ENCODE measurements at places on chromosomes 6 and 20.
A peak's percentile ranks its signal among the peaks of the same experiment; 100 is the strongest.

GRCh38 chr6:6612308-6612707 is 23.8 kb downstream of the LY86 start:
- DNase-seq, result no peak

DNA sequence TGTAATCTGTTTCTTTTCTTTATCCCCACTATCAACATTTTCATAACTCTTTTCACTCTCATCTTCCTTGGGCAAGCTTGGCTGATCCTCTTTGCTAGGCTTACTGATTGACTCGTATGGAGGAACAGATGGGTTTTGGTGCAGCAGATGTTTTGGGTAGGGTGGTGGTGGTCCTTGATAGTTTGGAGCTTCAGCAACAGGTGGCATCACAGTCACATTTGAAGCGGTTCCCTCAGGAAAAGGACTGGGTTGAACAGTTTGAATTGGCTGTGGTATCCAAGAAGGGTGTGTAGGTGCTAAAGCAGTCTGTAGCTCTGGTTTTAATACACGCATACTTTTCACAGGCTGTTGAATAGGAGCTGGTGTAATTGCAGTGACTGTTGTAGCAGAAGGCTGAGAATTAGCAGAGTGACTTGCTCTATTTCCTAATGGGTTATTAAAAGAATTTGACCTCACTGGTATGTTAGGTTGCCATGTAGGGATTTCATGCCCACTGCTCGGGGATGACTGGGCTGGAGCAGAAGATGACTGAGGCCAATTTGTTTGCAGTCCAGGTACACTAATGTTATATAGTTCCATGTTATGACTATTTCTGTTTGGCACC is 34.5 kb downstream of the LATS1 start:
- no peak for DNase-seq

- DNase-seq, result no peak
These were observed 67.9 kb downstream of the GCLC start for GRCh38 chr6:53476964-53477363.

DNA sequence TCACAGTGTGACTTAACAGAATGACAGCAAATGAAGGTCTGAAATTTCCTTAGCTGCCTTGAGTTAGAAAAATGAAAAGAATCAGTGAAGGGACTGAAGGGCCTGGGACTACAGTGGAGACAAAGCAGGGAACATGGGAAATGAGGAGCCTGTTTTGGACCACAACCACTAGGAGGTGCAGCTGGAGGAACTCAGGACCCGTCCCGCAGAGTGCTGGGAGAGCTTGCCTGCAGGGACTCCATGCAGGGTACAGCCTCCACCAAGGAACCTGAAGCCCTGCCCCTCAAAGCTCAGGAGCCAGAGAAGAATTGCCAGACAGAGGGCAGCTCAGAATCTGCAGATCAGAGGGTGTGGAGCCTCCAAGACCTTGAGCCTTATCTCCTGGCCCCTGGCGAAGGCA is 50.7 kb downstream of the LRFN2 start:
- DNase-seq, result no peak

DNA sequence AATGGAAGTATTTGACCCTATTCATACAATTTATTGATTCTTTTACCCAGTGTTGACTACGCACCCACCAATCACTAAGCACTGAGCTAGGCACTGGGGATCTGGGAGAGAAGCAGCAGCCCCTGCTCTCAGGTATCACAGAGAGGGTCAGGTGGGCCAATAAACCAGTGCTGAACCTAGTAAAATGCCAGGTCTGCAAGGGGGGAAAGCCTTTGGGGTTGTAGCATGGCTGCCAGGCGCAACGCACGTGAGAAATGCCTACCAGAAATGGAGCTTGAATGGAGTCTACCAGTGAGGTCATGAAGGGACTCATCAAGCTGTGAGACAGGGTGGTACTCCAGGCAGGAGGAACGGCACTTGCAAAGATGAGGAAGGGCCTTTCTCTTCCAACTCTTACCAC is 313.6 kb downstream of the GMDS start:
- DNase-seq, result no peak

DNA sequence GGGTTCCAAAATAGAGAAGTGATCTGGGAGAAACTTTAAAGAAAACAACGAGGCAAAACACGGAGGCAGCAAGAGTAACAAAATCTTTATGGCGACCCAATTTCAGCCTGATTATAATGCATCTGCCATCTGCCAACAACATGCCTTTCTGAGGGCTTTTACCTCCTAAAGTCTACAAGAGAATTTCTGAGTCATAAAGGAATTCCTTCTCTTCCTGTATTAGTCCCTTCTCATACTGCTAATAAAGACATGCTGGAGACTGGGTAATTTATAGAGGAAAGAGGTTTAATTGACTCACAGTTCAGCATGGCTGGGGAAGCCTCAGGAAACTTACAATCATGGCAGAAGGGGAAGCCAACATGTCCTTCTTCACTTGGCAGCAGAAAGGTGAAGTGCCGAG is 226.6 kb downstream of the HACE1 start:
- no peak for DNase-seq

DNA sequence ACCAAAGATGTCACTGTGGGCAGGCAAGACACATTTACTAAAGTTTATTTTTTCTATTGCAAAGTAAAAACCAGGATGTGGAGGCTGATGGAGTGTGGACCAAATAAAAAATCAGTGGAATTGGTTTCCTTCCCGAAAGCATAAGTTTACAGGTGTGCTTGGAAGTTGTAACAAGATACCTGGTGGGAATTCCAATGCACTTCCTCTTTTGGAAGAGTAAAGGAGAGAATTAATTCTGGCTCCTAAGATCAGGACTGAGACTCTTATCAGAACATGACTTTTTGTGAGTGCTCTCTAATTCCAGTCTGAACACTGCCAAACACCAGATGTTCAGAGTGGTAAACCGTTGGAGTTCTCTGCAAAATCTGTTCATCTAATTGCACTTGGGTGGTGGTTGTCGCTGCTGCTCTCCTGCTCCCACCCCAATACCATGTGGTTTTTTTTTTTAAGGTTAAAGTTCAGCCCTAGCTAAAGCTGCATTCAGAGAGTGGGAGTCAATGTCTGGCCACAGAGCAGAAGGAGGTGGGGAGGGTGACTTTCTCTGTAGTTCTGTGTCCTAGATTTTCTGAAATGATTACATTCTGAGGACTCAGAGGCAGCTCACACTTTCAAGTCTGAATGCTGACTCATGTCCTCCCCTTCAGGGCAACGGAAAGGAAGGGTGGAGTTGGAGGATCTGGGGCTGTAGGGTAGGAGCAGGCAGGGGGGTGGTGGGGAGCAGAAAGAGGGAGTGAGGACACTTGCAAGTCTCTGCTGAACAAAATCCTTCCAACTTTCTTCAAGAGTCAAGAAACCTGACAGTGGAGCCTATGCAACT is 275.8 kb upstream of the PRDM1 start:
- DNase-seq, result no peak

DNA sequence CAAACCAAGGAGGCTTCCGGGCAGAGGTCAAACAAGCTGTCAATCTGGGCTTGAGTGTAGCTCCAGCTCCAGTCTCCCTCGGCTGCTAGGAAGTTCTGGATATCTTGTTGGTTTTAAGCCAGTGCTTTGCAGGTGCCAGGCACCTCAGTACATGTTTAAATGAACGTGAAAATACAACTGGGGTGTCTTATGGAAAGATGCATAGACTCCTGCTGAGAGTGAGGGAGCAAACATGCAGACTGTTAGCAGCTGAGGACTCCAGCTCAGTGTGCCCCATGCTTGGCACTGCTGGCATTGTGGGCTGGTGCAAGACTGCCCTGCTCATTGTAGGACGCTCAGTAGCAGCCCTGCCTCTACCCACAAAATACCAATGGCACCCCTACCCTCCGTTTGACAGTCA is 28.5 kb downstream of the ERMARD start:
- no peak for DNase-seq

DNA sequence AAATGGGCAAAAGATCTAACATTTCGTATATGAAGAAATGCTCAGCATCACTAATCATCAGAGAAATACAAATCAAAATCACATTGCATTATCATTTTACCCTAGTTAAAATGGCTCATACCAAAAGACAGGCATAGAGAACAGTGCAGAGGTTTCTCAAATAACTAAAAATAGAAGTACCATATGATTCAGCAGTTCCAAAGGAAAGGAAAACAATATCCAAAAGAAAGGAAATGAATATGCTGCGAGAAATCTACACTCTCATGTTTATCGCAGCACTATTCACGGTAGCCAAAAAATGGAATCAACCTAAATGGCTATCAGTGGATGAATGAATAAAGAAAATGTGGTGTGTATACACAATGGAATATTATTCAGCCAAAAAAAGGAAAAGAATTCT is 63.5 kb downstream of the VTA1 start:
- DNase-seq, result no peak

DNA sequence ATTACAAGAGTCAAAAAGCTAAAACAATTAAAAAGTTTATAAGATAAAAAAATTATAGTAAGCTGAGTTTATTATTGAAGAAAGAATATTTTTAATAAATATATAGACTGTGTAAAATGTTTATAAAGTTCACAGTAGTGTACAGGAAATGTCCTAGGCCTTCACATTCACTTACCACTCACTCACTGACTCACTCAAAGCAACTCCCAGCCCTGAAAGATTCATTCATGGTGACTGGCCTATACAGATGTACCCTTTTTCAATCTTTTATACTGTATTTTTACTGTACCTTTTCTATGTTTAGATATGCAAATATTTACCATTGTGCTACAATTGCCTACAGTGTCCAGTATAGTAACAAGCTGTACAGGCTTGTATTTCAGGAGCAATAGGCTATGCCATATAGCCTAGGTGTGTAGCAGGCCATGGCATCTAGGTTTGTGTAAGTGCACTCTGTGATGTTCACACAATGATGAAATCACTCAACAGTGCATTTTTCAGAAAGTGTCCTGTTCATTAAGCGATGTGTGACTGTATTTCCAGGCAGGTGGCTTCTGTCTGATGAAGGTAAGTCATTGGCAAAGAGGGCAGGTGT is 130.2 kb downstream of the BTBD3 start:
- DNase-seq, result no peak

DNA sequence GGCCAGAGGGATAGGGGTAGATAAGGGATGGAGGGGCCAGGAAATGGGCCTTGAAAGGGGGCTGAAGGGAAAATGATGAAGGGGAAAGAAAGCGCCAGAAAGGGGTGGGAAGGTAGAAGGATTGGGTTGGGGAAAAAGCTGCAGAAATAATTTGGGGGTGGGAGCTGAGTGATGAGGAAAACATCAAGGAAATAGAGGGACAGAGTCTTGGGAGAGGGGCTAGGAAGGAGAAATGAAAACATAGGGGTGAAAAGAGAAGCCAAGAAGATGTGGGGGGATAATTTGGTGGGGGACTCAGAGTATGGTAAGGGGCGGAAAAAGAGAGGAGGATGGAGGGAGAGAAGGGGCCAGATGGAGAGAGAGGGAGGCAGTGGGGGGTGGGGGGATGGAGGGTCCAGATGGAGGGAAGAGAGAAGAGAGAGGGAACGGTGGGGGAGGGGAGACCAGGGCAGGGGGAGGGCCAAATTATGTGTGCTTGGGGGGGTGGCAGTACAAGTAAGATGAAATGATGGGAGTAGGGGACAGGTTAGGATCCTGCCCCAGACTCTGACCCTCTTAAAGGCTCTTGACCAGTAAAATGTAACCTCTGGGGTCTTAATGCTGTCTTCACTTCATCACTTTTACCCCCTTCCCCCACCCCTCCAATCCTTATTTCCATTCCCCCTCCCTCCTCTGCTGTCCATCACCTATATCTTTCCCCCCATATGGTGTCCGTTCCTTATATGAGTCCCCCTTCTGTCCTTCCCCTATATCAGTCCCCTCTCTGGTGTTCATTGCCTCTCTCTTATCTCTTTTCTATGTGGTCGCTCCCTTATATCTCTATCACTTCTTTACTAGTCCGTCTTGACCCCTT is 852 bp downstream of the SYNGAP1 start:
- DNase-seq, result no peak

- DNase-seq, result no peak
These were observed 101.6 kb upstream of the CARMIL1 start for GRCh38 chr6:25177500-25178028.

DNA sequence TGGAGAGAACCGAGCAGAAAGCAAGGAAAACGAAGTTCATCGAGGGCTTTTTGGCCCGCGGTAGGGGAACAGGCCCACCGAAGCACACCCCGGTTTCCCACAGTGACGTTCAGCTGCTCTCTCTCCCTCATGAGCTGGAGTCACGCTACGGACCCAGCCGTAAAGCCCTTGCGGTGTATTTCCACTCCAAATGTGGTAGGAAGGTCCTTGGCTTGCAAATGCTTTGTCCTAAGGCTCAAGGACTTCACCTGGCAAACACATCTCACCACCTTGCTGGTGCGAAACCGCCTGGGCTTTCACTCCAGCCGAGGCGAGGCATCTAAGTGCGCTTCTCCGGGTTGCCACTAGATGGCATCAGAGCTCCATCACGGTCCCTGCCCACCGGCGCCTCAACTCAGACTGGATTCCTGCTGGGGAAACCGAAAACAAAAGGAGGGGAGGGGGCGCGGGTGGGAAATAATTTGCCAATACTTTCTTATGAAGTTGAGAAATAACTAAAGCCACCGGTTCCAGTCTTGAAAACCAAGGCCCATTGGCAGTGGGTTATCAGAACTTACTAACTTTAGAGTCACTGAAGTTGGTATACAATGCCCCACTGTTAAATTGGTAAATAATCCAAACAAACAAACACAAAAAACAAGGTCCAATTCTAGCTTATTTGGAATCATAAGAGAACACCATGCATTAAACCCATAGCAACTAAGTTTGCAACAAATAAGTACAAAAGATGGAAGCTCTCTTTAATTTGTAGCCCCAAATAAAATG is 13.4 kb upstream of the FOXC1 start:
- peak; percentile 31 for DNase-seq

DNA sequence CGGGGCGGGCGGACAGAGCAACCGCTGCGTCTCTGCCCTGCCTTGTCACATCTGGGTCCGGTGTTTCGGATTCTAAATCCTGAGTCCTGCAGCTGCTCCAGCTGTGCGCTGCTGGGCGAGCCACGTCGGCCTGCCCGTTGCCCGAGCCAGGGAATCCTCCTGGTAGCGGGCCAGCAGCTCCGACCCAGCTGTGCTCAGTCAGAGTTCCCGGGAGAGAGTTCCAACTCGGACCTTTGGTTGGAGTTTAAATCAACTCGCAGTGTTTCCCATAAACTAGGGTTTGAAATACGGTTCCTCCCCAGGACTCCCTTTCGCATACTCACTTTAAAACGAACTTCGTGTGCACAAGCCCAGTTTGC is 315 bp upstream of the PDE10A start:
- no peak for DNase-seq

GRCh38 chr6:129673748-129674147 is 36.2 kb downstream of the ARHGAP18 start:
- no peak for DNase-seq

GRCh38 chr6:52263709-52264540 is 19.6 kb upstream of the IL17F start:
- DNase-seq, result peak; percentile 46

- no peak for DNase-seq
These were observed 354.7 kb upstream of the PLCB4 start for GRCh38 chr20:8714206-8714605.

- no peak for DNase-seq
These were observed 110.0 kb downstream of the TSHZ2 start for GRCh38 chr20:53081916-53082863.

- no peak for DNase-seq
These were observed 40.2 kb upstream of the MRGBP start for GRCh38 chr20:62755817-62756724.

- DNase-seq, result no peak
These were observed 6.1 kb downstream of the RIN2 start for GRCh38 chr20:19764207-19764606.
